ENCODE measurements at places on chromosomes 3 and 15. TPM values are rescaled to one million over a fixed set of nuclear protein-coding genes. Genes with fewer than 3 reads are reported as not detected.

Gene KCNMB2
- not detected for total RNA-seq

Gene MUC13
- not detected for total RNA-seq

Gene LYZL4
- total RNA-seq: not detected

GRCh38 chr3:191982481-191982880, 521.5 kb downstream of the PYDC2 start:
- H3K27me3 ChIP-seq: no peaks in the 10 kb centered on the region
- no peaks in the 10 kb centered on the region for H3K4me1 ChIP-seq
- no peak for DNase-seq
- H3K4me3 ChIP-seq: no peak overlapping the region
- no peaks in the 10 kb centered on the region for H3K36me3 ChIP-seq

GRCh38 chr15:74889883-74890664, at the start of gene MPI:
Gene MPI, plus strand, starts transcription at chr15:74890042. Its CDS starts 32 bp downstream, at chr15:74890074.
- H3K36me3 ChIP-seq: peaks cover 27% of the 10 kb centered on the region
- peaks cover 47% of the 10 kb centered on the region for H3K4me1 ChIP-seq
- peak within 1 kb of the TSS; percentile 91 for H3K4me3 ChIP-seq
- no peaks in the 10 kb centered on the region for H3K27me3 ChIP-seq
- H3K27ac ChIP-seq: peak within 1 kb of the TSS; percentile 92
- DNase-seq: peak; percentile 82

- no peak overlapping the region for H3K27ac ChIP-seq
- H3K36me3 ChIP-seq: no peaks in the 10 kb centered on the region
- no peak overlapping the region for H3K4me3 ChIP-seq
- H3K27me3 ChIP-seq: peaks cover 1% of the 10 kb centered on the region
- DNase-seq: no peak
These were observed 60.7 kb upstream of the RAB6B start for GRCh38 chr3:133956353-133956752.

Gene C3orf20
- 0.26 TPM for total RNA-seq

Gene CPEB1
- not detected for total RNA-seq

GRCh38 chr3:139329364-139329850, 14.4 kb upstream of the MRPS22 start:
- no peak overlapping the region for H3K27ac ChIP-seq
- no peaks in the 10 kb centered on the region for H3K36me3 ChIP-seq
- DNase-seq: peak; percentile 79
- H3K4me3 ChIP-seq: peak overlapping the region; percentile 32

Gene AGBL1
- total RNA-seq: not detected
